ENCODE measurements at places on chromosomes 2 and 18. TPM values are rescaled to one million over a fixed set of nuclear protein-coding genes. Genes with fewer than 3 reads are reported as not detected.

Gene GAREM1
- 1.5 TPM for total RNA-seq

Gene ABCB11
- not detected for total RNA-seq

Gene IL36B
- not detected for total RNA-seq

Gene MATN3
- total RNA-seq, result 2.3 TPM

Gene SERPINB5
- not detected for total RNA-seq

Gene RABL2A
- 6.9 TPM for total RNA-seq

Gene XDH
- total RNA-seq, result under 0.01 TPM

Gene MC5R
- total RNA-seq, result not detected

Gene FRZB
- total RNA-seq, result 2.0 TPM

Gene FAP
- 96.1 TPM for total RNA-seq

Gene MARCO
- not detected for total RNA-seq

Gene SERPINB3
- not detected for total RNA-seq

Gene RGPD3
- total RNA-seq, result 0.17 TPM

Gene INO80C
- total RNA-seq, result 1.5 TPM

Gene TWSG1
- 170 TPM for total RNA-seq

Gene FEV
- total RNA-seq, result not detected

Gene ABI2
- 27.0 TPM for total RNA-seq

Gene EHBP1
- 129 TPM for total RNA-seq

Gene FKBP1B
- 12.1 TPM for total RNA-seq

Measured in fibroblast of lung (primary cell).